AG04450 (cell line): ENCODE measurements at places on chromosomes 5 and 9.

GRCh38 chr9:2230362-2230761, 215.2 kb downstream of the SMARCA2 start:
- DNase-seq = no peak

DNA sequence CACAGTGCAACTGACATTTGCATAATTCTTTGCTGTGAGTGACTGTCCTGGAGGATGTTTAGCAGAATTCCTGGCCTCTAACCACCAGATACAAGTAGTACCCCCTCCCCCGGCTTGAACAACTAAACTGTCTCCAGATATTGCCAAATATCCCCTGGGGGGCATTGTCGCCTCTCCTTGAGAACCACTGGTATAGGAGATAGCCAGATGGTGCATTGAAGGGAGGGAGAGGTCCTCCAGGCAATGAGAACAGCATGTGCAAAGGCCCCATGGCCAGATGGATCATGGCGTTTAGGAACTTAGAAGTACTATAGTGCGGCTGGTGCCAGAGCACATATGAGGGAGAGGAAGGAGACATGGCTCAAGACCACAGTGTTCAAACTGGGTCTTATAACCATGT, 18.9 kb upstream of the ORM1 start:
- DNase-seq = no peak

- no peak for DNase-seq
These were observed 415.8 kb downstream of the ACTL7B start for GRCh38 chr9:108439947-108440346.

GRCh38 chr9:129884220-129885017, 49.2 kb downstream of the USP20 start:
- no peak for DNase-seq

GRCh38 chr5:118888556-118888955, 99.8 kb downstream of the DTWD2 start:
- DNase-seq = no peak

- no peak for DNase-seq
These were observed 58.9 kb downstream of the NREP start for GRCh38 chr5:111697881-111698757.

DNA sequence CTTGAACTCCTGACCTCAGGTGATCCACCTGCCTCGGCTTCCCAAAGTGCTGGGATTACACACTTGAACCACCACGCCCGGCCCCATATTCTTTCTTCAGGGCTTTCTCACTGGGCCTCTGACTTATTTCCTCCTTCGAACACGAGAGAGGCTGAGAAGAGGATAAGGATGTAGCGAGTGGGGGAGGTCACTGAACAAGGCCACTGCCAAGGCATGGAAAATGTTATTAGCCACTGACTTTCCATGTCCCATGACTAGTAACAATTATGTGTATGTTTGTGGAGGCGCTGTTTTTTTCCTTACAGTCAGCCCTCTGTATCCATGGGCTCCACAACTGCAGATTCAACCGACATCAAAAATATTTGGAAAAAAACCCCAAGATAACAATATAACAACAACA, 12.3 kb upstream of the FCHSD1 start:
- DNase-seq = no peak

- DNase-seq = no peak
These were observed 14.4 kb upstream of the PHF19 start for GRCh38 chr9:120891245-120891883.

- no peak for DNase-seq
These were observed 133.1 kb downstream of the RORB start for GRCh38 chr9:74630228-74630627.

- DNase-seq = no peak
These were observed 50.4 kb downstream of the POC5 start for GRCh38 chr5:75666801-75667200.
